ENCODE measurements at places on chromosomes 4 and X.

GRCh38 chrX:115579327-115579726, 18.4 kb downstream of the PLS3 start:
- no peak for DNase-seq

GRCh38 chr4:182862141-182862875, 54.9 kb downstream of the DCTD start:
- no peak for DNase-seq

GRCh38 chr4:161642708-161643107, 521.1 kb downstream of the FSTL5 start:
- no peak for DNase-seq

GRCh38 chr4:150584111-150584915, 2.4 kb downstream of the MAB21L2 start:
- DNase-seq, result no peak

DNA sequence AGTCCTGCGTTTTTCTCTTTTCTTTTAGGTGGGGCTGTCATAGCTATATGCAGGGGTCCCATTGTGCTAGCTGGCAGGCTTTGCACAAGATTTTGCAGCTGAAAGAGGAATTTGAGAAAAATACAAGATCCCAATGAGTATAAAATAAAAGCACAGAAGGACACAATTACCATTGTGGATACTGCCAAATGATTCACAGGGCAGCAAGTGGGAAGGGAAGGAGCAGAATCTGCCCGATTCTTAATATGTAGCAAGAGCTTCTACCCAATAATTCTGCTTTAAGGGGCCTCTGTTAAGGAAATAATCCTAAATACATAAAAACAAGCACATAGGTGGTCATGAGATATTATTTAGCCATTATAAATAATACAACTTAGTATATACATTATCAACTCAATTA, 25.9 kb upstream of the ING2 start:
- DNase-seq, result no peak

DNA sequence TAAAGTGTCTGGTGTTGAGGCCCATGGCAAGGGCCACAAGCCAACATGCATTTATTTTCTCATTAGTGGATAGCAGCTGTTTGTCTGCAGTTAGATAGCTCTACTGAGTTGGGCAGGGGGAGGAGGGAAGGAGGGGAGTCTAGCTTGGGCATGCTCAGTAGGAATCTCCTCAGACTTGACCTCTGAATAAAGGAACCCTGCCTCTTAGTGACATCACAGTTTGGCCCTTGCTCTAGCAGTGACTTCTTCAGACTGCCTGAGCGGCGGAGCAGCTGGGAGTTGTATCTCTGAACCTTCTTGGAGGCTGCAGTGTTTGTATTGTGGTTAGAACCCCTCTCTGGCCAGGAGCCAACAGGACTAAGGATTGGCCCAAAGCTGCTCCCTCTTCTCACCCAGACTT, 57.4 kb downstream of the BCORL1 start:
- DNase-seq, result no peak

- no peak for DNase-seq
Measured at GRCh38 chrX:139423186-139423585, 107.4 kb upstream of the F9 start.

- no peak for DNase-seq
Measured at GRCh38 chr4:86981789-86982188, 47.0 kb downstream of the AFF1 start.

DNA sequence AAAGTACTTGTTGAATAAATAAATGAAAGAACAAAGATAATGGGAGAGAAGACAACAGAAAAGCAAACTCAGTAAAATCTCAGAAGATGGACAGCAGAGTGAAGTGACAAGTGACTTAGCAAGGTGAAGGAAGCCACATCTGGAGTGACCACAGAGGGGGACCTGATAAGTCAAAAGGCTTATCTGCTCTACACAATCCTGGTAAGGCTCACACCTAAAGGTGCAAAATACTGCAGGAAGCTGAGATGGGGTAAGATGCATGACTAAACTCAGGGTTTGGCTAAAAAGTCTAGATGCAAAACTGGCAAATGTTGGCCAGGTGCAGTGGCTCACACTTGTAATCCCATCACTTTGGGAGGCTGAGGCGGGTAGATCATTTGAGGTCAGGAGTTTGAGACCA, 22.2 kb downstream of the TRMT2B start:
- no peak for DNase-seq

GRCh38 chrX:143581240-143581639, 54.7 kb downstream of the SLITRK4 start:
- no peak for DNase-seq

DNA sequence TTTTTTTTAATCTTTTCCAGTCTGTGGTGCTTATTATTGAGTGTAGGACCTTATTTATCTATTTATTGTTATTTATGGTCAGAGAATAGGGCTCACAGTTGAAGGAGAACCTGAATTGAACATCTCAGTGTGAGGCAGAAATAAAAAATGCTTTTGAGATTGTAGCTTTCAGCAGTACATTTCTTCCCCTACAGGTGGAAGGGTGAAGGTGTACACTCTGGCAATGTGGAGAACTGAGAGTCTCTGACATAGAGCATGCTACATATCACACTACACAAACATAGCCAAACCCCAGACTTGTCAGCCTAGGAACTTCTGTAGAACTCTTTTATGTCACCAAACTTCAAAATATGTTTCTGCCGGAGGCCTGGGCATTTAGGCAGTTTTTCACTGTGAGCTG, 140.2 kb downstream of the STIM2 start:
- no peak for DNase-seq

All from NCI-H526 treated with DMSO at 0.1 percent for 48 hours (cell line).